Activated CD4-positive, alpha-beta memory T cell treated with anti-CD3 and anti-CD28 coated beads, Interleukin-2, amount 10 ng/mL, durations not matched to agents 7 days and 5 days (primary cell): ENCODE measurements at places on chromosomes 12 and 14.

DNA sequence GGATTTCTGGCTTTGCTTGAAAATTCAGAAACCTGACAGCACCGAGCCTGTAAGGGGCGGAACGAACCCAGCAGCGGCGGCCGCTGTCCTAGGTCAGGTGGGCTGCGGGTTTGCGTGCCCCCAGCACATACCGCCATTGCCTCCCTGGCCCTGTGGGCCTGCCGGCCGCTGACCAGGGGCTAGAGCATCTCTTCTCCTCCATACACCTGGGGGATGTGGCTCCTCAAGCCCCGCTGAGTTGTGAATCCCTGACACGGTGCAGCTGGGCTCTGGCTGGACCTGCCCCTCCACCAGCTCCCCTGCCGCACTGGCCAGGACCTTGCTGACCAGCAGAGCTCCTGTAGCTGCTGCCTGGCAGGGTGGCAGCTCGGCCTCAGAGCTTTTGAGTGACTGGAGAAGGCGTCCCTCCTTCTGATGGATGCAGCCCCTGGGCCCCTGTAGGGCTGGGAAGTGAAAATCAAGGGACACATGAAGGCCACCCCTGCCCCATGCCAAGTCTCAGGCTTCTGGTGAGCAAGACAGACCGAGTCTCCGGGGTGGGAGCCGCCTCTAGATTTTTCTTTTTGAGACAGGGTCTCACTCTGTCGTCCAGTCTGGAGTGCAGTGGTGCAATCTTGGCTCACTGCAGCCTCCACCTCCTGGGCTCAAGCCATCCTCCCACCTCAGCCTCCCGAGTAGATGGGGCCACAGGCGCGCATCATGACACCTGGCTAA, 184.9 kb upstream of the SFSWAP start:
- no peak for DNase-seq

- DNase-seq = no peak
Measured at GRCh38 chr12:69459477-69459876, 10.7 kb upstream of the FRS2 start.

DNA sequence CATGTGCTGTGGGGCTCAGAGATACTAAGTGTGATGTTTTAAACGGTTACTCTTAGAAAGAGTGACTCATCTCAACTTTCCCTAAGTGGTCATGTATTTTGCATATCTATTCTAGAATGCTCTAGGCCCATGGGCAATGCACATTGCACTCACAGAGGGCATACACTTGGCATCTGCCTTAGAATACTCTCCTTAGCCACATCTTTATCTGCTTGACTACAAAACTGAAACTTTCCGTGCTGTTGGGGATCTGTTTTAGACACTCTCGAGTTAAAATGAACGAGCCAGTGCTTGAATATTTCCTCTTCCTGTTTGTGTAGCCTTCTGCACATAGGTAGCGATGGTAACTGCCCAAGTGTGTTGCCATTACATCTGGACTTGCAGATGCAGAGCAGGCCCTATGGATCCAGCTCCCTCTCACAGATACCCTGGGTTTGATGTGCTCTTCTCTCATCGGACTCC, 180.5 kb downstream of the CAND1 start:
- no peak for DNase-seq

DNA sequence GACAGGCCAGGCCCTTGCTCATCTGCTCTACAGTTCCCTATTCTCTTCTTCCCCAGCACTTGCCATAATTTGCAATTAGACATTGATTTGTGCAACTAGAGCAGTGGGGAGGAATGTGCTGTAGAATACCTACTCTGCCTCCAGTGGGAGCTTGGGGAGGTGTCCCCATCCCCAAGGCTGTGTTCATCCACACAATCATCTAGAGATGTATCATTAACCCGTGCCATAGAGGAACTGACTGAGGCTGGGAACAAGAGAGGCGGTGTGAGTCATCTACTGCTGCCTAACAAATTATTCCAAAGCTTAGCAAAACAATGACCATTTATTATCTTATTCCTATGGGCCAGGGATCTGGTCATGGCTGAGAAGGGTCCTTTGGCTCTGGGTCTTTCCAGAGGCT, 5.1 kb upstream of the OTUB2 start:
- no peak for DNase-seq

- no peak for DNase-seq
Measured at GRCh38 chr12:26628234-26628633, 204.8 kb downstream of the ITPR2 start.
